CD4-positive, alpha-beta T cell (primary cell): ENCODE measurements at places on chromosomes 6 and 20.

DNA sequence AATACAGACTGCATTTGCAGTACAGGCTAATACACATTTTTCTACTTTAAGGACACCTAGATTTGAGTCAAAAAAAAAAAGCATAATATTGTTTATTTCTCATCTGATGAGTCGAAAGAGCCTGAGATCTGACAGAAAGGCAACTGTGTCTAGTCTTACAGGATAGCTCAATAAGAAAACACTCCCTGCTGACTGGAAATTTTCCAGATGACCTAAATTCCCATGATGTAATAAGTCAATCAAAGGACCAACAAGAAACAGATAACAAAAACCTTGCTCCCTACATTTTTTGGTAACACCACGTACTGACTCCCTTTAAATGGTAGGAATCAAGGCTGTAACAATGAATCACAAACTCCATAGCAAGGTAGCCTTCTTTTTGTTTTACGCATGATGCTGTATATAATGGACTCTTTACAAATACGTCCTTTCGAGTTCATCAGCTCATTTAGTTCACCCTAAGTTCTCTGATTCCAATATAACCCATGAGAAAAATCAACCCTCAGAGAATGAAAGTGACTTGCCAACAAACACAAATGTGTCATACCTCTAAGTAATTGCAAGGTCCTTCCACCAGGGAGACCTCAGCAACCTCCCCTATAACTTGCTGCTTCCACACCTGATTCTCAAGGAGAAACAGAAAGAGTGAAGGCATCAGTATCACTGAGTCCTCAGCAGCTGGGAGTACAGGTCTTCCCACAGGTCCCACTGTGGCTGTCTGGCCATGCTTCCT lies 12.1 kb downstream of the TBX18 start:
- no peak for DNase-seq

- DNase-seq, result no peak
Observed at GRCh38 chr6:150129616-150130505, 13.0 kb upstream of the PPP1R14C start.

DNA sequence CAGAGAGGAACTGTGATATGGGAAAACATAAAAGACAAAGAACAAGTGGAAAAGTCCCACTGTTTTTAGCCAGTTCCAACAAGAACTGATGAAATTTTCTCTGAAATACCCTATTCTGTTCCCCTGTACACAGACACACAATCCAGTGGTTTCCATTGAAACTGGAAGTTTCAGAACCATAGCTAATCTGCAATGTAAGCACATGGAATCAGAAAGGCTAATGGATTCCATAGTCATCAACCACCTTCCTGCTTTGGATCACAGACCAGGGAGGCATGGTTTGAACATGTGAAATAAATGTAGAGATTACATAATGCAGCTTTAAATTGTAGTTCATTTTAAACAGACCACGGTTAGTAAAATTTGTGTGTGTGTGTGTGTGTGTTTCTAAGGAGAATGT lies 242.1 kb downstream of the GJA1 start:
- DNase-seq, result no peak

DNA sequence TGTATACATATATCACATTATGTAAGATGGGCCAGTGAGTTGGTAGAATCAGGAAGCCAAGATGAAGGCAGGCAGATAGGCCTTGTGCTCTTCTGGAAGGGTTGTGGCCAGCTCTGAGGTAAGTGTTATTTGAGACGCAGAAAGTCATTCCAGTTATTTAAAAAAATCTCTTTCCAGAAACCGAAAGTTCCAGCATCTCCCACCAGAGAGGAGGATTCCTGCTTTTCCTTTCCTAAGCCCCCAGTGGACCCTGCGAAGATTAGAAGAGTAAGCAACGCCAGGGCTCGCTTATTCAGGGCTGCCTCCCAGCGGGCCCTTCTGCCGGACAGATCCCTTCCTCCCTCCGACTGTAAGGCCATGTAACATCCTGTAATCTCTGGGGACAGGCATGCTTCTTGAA lies 20.4 kb downstream of the ARMC2 start:
- no peak for DNase-seq

- no peak for DNase-seq
Observed at GRCh38 chr6:140736231-140736630, 1361.8 kb upstream of the CITED2 start.

DNA sequence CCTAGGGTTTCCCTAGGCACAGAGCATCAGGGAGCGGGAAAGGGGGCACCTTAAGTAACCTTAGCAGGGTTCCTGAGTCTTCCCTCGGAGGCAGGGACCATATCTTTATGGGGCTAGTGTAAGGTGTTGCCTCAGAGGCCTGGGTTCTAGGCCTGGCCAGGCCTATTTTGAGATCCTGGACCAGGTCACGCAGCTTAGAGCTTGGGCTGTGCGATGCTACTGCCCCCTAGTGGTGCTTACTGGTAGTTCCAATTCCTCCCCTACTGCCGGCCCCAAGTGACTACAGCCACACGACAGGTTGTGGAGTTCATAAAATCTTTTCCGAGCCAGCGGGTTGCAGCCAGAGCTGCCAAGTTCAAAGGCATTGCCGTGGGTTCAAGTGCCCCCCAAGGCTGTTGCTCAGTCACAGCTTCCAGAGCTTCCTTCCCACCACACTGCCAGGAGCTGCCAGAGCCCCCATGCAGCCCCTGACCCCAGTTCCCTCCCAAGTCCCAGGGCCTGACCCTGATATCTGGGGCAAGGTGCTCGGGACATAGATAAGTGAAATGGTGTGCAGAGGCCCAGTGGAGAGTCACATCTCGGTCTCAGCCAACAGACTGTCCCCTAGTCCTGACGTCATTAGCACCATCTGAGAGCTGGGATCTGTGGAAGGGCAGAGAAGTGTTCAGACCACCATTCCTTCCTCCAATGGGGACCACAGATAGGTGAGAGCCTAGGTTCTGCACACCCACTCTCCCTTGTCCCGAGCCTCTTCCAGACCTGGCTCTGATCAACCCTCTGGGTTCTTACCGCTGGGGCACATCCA lies 3.3 kb downstream of the LRRC73 start:
- peak; percentile 77 for DNase-seq

DNA sequence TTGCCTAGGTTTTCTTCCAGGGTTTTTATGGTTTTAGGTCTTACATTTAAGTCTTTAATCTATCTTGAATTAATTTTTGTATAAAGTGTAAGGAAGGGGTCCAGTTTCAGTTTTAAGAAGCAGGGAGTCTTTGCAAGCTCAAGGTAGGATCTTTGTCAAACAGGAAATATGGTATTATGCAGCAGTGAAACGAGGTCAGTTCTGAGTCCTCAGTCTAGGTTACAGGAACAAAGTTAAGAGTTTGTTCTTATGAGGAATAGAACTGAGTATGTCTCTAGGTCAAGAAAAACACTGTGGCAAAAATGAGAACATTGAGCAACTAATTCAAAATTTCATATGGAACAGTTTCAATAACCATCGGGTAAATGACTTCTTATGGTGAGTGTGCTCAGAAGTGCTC lies 63.6 kb downstream of the GCLC start:
- DNase-seq, result no peak

GRCh38 chr6:128240024-128240428 lies 280.4 kb downstream of the PTPRK start:
- no peak for DNase-seq

- no peak for DNase-seq
Observed at GRCh38 chr6:118724211-118724610, 72.8 kb upstream of the CEP85L start.
